ENCODE measurements at places on chromosomes 2 and 18.
A peak's percentile ranks its signal among the peaks of the same experiment; 100 is the strongest.

- DNase-seq = no peak
These were observed 142.1 kb upstream of the LYPD6 start for GRCh38 chr2:149188291-149188690.

DNA sequence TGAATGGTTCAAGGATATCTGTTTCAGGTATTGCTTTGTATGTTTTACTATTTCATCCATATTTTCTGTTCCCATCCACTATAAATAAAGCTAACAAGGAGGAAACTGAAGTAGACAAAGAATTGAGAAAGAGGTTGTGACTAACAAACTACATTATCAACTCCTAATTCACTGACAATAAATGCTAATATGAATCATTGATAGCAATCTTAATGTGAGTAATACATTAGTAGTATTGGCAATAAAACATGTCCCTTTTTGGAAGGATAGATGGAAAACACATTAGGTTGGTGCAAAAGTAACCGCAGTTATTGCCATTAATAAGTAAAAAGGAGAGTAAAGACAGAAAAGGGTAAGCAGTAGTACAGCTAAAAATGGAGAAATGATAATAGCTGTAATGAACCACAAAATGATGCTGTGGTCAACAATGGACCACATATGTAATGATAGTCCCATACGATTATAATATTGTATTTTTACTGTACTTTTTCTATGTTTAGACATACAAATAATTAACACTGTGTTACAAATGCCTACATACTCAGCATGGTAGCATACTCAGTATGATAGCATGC, 104.7 kb downstream of the THADA start:
- no peak for DNase-seq

GRCh38 chr2:179139506-179139905, 89.6 kb upstream of the CCDC141 start:
- DNase-seq = no peak

DNA sequence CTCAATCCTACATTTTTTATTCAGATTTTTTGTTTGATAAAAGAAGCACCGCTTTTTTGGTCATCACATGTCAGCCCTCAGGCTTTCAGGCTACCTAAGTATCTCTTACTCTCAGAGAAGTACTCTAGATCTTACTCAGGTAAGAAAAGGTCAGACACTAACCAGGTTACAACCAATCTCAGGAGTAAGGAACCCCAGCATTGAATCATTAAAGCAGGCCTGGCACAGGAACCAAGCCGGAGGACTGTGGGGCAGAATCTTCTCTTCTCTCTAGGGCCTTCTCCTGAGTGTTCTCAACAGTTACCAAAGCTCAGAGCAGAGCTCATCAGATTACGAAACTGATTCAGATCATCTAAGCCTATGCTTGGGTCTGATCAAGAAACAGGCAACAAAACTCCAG, 28.2 kb downstream of the RBMS1 start:
- no peak for DNase-seq

DNA sequence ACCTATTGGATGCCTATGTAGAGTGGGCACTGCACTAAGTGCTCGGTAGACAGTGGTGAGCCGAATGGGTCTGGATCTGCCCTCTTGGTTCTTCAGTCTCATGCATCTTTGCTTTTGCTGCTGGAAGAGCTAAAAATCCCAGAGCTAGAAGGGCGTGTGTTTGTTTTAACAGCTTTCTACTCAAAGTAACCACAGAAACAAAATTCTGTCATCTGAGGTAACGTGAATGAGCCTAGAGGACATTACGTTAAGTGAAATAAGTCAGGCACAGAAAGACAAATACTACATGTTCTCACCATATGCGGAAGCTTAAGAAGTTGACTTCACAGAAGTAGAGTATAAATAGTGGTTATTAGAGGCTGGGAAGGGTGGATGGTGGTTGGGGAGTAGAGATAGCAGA, 119.8 kb downstream of the PLB1 start:
- no peak for DNase-seq

DNA sequence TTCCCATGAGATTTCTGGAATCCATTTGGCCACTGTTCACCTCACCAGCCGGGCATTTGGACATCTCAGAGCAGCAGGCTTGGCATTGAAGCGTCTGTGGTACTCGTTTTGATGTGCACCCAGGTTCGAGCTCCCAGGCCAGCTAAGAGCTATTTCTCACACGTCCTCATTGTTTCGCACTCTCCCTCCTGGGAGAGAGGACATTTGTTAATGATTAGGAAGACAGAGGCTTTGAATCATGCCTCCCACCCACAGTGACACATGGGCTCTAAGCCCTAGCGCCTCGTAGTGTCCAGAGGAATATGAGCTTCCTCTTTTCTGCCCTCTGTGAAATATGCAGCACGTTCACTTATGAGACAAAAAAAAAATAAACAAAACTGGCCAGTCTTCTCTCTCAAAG, 361.8 kb downstream of the RND3 start:
- no peak for DNase-seq

DNA sequence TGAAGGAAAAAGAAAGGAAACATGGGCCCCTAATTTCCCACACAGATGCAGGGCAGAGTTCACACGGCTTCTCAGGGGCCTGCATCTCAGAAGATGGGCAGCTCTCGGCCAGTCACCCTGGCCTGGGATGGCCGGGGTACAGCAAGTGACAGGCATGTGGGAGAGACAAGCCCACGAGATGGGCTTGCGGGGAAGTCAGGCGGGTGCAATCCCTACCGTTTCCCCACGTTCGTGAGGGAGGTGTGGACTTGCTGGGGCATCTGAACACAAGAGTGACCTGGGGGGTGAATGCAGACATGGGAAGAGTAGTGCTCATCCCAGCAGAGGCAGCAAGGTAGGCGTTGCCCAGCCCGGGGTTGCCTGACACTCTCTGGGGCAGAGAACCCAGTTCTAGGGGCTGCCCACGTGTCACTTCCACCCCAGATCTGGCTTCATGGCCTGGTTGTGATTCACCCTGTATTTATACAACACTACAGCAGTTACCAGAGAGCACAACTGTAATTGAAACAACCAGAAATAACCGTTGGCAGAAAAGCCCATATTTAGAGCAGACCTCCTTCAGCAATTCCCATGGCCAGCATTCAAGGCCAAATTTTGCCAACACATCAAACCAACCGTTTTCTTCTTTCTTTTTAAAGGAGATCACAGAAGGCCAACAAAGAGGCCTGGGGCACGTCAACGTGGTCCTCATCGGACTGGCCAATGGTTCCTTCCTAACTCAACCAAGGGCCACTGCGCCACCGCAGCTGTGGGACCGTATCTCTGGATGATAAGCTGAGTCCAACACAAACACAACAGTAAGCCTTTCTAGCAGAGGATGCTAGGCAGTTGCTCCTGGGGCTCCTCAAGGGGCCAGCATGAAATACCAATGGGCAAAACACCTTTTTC, 58.4 kb downstream of the PARD6G start:
- no peak for DNase-seq

DNA sequence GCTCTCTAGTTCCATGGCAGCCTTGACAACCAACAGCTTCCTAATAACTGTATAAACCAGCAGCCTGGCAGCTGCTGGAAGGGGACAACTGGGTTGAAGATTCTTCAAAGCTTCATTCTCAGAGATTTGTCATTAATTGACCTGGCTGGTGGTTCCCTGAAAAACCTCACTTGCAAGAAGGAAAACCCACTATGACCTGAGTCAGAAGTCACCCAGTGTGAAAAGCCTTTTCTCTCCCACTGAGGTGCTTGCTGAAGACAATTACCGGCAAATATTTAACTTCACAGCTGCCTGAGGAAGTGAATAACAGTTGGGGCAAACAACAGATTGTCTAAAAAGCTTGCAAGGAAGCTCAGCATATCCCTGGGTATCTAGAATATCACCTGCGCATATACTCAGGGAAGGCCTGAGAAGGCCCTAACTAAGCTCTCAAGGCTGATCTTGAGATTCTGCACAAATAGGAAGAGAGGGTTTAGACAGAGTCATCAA, 49.9 kb downstream of the CRACDL start:
- DNase-seq = no peak

GRCh38 chr2:112572005-112572404, 12.4 kb upstream of the CHCHD5 start:
- no peak for DNase-seq

DNA sequence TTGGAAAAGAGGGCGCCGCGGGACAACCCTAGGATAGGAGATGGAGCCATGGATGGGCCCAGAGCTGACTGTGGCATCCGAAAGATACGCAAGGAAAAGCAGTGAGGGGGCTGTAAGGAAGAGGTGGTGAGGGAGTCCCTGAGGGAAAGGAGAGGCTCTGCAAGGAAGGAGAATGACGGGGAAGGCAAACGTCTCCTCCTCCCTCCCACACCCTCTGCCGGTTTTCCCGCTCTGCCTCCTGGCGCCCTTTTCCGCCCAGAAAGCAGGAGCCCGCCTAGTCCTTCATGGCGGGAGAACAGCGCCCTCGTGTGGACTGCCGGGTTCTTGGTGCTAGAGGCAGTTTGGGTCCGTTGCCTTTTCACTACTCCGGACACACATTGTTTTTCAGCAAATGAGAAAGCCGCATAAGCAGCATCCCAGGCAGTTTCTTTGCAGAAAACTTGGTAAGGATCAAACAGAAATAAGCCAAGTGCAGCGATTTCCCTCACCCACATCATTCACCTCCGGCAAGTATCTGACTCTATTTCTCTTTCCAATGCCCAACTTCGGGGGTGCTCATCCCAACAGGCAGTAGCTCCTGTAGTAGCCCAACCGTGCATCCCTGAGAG, 200.4 kb downstream of the INO80D start:
- DNase-seq = peak; percentile 76

GRCh38 chr2:126220331-126220730, 435.6 kb upstream of the GYPC start:
- DNase-seq = no peak

DNA sequence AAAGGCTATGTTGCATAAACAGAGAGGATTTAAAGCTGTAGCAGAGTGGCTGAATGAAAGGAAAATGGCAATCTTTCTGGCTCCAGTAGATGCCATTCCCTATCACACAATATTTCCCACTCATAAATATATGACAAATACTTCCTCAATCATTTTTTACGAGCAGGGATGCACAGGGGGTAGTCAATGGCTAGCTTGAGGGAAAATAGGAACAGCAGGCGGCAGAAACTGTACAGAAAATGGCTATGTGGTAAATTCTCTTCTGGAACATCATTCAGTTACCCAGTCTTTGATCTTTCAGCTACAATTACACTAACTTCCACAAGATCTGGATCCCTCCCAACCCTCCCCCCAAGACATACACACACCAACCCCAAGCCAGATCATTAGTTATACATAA, 127.2 kb downstream of the OLA1 start:
- DNase-seq = no peak

GRCh38 chr2:46493971-46494250, 14.5 kb downstream of the TMEM247 start:
- no peak for DNase-seq

DNA sequence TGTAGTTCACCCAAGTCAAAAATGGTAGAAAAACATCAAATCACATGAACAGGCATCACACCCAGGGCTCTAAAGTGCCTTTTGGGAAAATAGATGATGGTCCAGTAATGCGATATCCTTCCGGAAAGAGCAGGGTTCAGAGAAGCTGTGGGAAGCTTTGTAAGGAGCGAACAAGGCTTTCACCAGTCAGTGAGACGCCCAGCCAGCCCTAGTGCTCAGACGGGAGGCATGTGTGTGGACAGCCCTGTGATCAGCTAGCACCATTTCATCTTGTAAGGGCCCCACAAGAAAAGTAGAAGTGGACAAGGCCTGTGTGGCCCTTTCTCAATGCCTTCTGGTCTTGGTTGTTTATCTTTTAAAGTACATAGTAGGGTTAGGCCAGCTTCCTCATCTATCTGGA, 76.1 kb downstream of the SMIM21 start:
- DNase-seq = no peak

GRCh38 chr18:80033181-80034067, 810 bp upstream of the RBFA start:
- peak; percentile 17 for DNase-seq

Measured in iPS DF 19.7 (cell line).